Kidney epithelial cell (primary cell): ENCODE measurements at places on chromosomes 2 and 18. TPM values are rescaled to one million over a fixed set of nuclear protein-coding genes. Genes with fewer than 3 reads are reported as not detected.

The SERPINB4 gene
- total RNA-seq, result not detected in 2 replicates

The CGREF1 gene
- 1.8 and 2.5 TPM in 2 replicates for total RNA-seq

The ABCB11 gene
- total RNA-seq, result not detected in 2 replicates

The CMPK2 gene
- 9.0 and 9.8 TPM in 2 replicates for total RNA-seq

The PSTPIP2 gene
- total RNA-seq, result 11.2 and 14.2 TPM in 2 replicates

The ALLC gene
- 0.13 TPM in 1 of 2 replicates, not detected in the other for total RNA-seq

The RAB6C gene
- total RNA-seq, result 0.04 and 0.34 TPM in 2 replicates

The KHK gene
- total RNA-seq, result 3.1 and 3.8 TPM in 2 replicates

The AFF3 gene
- 13.9 and 16.0 TPM in 2 replicates for total RNA-seq

The STARD6 gene
- not detected in 2 replicates for total RNA-seq

The NRP2 gene
- 78.6 and 90.2 TPM in 2 replicates for total RNA-seq

The WNT10A gene
- 5.6 and 7.1 TPM in 2 replicates for total RNA-seq

The MATN3 gene
- 7.6 TPM in 2 replicates for total RNA-seq

The LHCGR gene
- not detected in 2 replicates for total RNA-seq

The REG1B gene
- total RNA-seq, result not detected in 2 replicates

The FEV gene
- not detected in 2 replicates for total RNA-seq

The UGT1A6 gene
- total RNA-seq, result 0.13 and 0.27 TPM in 2 replicates

The ARHGAP15 gene
- not detected in 2 replicates for total RNA-seq

The PLCL1 gene
- total RNA-seq, result 0.08 and 0.14 TPM in 2 replicates

The NCKAP5 gene
- total RNA-seq, result 0.33 and 0.82 TPM in 2 replicates

The CAPN14 gene
- 0.58 and 1.4 TPM in 2 replicates for total RNA-seq

The RALB gene
- 32.5 and 45.2 TPM in 2 replicates for total RNA-seq

The CHN1 gene
- 19.3 and 23.7 TPM in 2 replicates for total RNA-seq

The ELOA2 gene
- not detected in 2 replicates for total RNA-seq

The ALKAL2 gene
- total RNA-seq, result 2.5 and 2.8 TPM in 2 replicates

The SRBD1 gene
- total RNA-seq, result 12.7 and 18.4 TPM in 2 replicates

The PSMA8 gene
- not detected in 2 replicates for total RNA-seq

The TTC32 gene
- 2.8 and 3.6 TPM in 2 replicates for total RNA-seq

The GRB14 gene
- total RNA-seq, result 6.0 and 9.2 TPM in 2 replicates

The EIF2AK3 gene
- 11.9 and 14.0 TPM in 2 replicates for total RNA-seq

The NEU4 gene
- total RNA-seq, result not detected in 2 replicates

The EIF4E2 gene
- 66.9 and 73.1 TPM in 2 replicates for total RNA-seq

The TUBB8B gene
- not detected in 2 replicates for total RNA-seq

The PRKAG3 gene
- not detected in 2 replicates for total RNA-seq

The POTEI gene
- not detected in 2 replicates for total RNA-seq

The NAT8 gene
- total RNA-seq, result not detected in 2 replicates

The SOWAHC gene
- total RNA-seq, result 13.5 and 14.9 TPM in 2 replicates

The UGT1A4 gene
- total RNA-seq, result not detected in 2 replicates

The MC4R gene
- 0.55 TPM in 1 of 2 replicates, not detected in the other for total RNA-seq

The SH3RF3 gene
- 9.6 and 11.3 TPM in 2 replicates for total RNA-seq

The KCNS3 gene
- total RNA-seq, result 8.9 and 19.1 TPM in 2 replicates

The CHRNA1 gene
- 0.34 TPM in 1 of 2 replicates, not detected in the other for total RNA-seq

The MOGAT1 gene
- not detected in 2 replicates for total RNA-seq

The SMC6 gene
- 13.8 and 19.3 TPM in 2 replicates for total RNA-seq

The ATP6V1C2 gene
- total RNA-seq, result 0.04 TPM in 1 of 2 replicates, not detected in the other

The ZNF2 gene
- 5.1 and 6.1 TPM in 2 replicates for total RNA-seq

The EXOC6B gene
- 21.8 and 29.7 TPM in 2 replicates for total RNA-seq

The LGALSL gene
- total RNA-seq, result 9.9 and 15.9 TPM in 2 replicates

The SLC19A3 gene
- total RNA-seq, result 0.07 and 0.25 TPM in 2 replicates

The AKAIN1 gene
- total RNA-seq, result not detected in 2 replicates
